ENCODE measurements at places on chromosomes 11 and 22.

- no peak for DNase-seq
Observed at GRCh38 chr11:57146301-57146700, 35.5 kb upstream of the LRRC55 start.

DNA sequence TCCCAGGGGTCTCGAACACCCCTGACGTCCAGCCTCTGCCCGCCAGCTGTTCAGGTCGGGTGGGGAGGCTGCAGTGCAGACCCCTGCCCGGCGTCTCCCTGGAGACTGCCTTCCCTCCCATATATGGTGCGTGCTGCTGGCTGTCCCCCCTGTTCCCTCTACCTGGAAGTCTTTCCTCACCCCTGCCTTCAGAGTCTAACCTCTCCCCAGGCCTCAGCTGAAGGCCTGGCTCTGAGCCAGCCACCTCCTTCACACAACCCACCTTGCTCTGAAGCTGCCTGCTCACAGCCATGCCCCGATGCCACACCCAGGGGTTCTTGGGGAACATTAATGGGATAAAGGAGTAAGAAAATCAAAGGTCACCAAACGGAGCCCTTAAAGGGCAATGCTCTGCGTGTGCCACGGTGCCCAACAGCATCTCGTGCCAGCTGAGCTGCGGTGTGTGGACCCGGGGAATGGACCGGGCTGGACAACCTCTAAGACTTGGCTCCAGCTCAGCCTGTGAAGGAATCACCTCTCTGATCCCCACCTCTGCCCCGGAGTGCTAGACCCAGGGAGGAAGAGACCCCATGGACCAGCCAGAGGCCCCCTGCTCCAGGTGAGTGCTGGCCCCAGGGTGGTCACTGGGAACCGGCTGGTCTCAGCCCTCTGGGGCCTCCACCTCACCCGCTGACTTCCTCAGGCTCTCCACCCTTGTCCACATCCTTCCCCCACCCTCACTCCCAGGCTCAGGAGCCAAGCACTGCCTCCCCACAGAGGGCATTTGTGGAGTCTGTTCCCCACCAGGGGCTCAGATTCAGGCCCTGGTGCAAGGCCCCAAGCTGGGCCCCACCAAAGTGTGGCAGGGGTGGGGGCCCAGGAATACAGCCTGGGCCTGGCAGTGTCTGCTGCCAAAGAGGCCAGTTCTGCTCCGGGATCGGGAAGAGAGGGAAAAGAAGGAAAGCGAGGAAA, at the start of gene NLRP6:
Gene NLRP6, plus strand, starts transcription at position 407 of the 951 bp plus-strand sequence. Its CDS starts 163 bp downstream, at position 570.
- DNase-seq, result no peak

DNA sequence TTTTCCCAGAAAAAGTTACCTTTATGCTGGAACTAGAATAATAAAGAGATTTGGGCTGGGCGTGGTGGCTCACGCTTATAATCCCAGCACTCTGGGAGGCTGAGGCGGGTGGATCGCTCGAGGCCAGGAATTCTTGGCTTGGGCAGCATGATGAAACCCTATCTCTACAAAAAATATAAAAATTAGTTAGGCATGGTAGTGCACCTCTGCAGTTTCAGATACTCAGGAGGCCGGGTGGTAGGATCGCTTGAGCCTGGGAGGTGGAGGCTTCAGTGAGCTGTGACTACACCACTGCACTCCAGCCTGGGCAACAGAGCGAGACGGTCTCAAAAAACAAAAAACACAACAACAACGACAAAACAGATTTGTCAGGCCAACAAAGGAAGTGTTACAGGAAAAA, 119.3 kb upstream of the OR9Q1 start:
- no peak for DNase-seq

GRCh38 chr11:133810766-133811165, 34.5 kb downstream of the SPATA19 start:
- no peak for DNase-seq

DNA sequence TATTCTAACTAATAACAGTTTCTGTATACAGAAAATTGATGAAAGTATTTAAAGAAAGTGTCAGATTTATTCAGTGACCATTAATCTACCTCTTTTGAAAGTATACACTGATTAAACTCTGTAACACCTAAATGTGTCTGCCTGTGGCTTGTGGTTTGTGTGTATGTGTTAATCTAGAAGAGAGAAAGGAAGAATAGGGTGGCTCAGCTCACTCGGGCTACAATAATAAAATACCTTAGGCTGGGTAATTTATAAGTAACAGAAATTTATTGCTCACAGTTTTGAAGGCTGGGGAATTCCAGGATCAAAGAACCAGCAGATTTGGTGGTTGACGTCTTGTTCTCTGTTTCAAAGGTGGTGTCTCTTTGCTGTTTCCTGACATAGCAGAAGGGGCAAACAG, 13.6 kb upstream of the OR5AS1 start:
- no peak for DNase-seq

- peak; percentile 88 for DNase-seq
Observed at GRCh38 chr22:50529897-50530579, at the start of gene TYMP. TSS of gene TYMP (minus strand) at chr22:50530012. CDS start at chr22:50529709, 303 bp downstream.

- no peak for DNase-seq
Observed at GRCh38 chr11:70377645-70378044, 20.7 kb upstream of the CTTN start.

DNA sequence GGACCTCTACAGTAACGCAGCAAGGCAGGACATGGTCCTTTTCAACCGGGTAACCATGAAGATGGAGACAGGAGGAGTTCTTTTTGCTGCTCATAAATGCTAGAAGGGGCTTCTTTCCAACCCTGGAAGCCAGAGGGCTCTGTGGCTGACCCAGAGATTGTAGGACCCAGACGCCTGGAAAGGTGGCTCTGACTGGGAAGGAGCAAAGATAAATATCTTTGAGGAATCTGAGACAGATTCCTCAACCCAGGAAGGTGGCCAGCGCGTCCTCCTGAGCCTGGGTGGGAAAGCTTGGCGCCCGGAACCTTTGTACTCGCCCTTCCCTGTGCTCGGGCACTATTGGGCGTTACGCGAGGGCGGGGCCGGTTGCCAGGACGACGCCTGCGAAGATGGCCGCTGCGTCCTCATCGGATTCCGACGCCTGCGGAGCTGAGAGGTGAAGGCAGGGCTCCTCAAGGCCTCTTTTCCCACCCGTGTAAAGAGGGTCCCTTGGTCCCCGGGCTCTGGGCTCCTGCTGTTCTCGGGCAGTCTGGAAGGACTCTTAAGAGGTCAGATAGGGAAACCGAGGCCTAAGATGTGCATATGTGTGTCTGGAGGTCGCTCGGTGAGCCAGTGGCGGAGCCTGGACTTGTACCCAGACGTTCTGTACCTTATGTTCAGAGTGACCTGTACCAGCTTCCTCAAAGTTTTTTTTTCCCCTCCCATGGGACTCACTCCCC, at the start of gene BBS1:
Gene BBS1, plus strand, starts transcription at position 365 of the 719 bp plus-strand sequence. Its CDS starts 25 bp downstream, at position 390.
- peak; percentile 93 for DNase-seq

- DNase-seq, result no peak
Observed at GRCh38 chr11:92822410-92822809, 147.0 kb upstream of the MTNR1B start.

DNA sequence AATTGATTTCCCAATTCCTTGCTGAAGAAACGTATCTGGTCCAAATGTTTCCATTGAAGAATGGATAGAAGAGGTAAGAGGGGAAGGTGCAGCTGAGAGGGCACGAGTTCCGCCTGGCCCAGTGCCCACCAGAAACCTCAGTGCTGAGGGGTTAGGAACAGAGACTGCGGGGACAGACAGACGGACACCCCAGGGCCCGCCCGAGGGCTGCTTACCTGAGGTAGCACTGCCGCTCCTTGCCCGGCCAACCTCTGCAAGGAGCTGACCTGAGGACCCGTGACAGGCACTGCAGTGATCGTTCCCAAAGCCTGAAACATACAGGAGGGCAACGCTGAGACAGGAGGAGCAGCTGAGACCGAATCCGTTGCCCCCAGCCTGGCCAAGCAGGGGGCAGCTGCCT, 89.6 kb downstream of the PHF21B start:
- DNase-seq, result no peak

DNA sequence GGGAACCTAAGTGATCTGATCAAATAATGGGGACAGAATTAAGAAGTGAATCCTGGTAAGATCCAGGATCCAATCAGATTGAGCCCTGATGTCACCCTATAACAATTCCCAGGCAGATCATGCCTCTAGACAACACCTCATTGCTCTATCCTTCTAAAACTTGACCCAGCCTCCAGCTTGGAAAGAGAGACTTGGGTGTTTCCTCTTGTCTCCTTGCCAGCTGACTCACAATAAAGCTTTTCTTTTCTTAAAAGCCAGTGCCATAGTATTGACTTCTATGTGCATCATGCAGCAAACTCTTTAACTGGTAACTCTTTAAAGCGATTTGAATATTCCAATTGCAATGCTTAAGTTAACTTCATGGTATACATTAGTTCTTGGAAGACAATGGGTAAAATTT, 109.6 kb upstream of the CHORDC1 start:
- DNase-seq, result no peak

DNA sequence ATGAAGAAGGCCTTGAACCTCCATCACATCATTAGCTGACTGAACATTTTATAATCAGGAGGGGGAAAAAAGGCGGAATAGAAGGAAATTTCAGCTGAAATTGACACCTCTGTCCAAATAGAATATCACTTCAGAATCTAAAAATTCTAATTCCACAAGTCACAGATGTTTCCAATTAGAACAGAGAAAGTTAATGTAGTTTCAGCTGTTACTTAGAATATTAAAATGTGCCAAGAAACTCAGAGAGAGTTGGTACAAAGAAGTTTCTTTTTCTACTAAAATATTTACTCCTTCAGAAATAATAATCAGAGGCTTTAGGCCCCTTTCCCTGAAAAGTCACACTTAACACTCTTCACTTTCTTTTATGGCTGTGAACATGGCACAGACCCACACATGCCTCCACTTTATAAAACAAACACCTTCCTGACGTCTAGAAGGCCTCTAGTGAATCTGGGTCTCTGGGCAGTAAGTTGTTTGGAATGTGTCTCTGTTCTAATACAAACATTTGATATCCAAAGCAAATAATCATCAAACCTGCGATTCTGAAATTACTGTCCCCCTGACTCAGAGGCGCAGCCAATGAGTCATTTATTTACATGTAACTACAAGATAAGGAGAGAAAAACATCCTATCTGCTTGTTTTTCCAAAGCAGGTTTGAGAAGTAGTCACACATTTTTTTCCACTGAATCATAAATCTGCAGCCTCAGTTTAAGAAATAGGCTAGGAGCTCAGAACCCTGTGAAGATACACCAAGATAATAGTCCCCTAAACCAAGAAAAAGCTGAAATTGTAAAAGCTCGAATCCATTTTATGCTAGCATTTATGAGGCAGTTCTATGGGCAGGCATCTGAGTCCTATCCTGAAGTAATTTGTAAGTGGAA, 148.4 kb downstream of the ME3 start:
- DNase-seq, result no peak

GRCh38 chr11:316031-316701, 2.3 kb downstream of the IFITM1 start:
- peak; percentile 72 for DNase-seq

DNA sequence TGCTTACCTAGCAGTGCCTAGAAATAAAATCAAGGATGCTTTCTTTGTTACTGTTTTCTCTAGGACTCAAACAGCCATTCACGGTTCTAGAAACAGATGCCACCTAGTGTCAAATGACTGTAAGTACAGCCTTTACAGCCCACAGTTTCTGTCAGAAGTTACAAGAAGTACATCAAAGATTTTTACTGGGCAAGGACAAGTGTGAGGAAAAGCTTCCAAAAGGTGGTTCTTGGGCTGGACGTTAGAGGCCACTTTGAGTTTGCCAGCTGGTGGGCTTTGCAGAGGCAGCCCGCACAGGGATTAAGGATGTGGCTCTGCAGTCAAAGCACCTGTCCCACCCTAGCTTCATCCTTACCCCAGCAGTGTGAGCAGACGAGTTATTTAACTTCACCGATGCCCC, 6.9 kb downstream of the KMT5B start:
- DNase-seq, result no peak

GRCh38 chr11:122671400-122671891, 15.9 kb downstream of the UBASH3B start:
- DNase-seq, result no peak

DNA sequence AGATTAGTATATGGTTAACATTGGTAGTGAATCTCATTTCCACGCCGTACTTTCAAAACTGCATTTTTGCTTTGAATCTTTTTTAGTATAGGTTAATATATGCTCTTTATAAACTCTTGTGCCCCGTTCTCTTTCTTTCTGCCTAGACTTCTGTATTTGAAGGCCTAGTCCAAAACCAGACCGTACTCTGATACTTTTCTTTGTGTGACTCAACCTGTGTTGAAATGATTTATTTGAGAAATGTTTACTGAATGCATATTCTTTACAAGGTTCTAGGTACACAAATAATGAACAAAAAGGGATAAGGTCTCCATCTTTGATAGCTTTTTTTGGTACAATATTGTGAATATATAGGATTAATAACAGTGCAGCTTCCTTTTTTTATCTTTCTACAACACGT, 68.3 kb downstream of the HIPK3 start:
- no peak for DNase-seq

DNA sequence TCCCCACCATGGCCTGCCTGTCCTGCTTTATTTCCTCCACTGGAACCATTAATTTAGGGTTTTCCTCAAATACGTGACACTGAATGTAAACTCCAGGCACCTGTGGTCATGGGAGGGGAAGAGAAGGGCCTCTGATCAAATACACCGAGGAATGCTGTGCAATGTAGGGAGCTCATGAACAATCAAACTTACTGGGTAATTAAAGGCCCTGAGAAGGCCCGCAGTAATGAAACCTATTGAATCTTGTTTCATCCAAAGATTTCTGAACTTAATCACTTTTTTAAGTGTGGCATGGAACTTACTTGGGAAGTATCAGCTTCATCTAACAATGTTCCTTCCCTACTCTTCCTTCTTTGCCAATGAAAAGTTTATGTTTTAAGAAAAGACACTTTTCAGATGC, 299.8 kb downstream of the MIAT start:
- no peak for DNase-seq

DNA sequence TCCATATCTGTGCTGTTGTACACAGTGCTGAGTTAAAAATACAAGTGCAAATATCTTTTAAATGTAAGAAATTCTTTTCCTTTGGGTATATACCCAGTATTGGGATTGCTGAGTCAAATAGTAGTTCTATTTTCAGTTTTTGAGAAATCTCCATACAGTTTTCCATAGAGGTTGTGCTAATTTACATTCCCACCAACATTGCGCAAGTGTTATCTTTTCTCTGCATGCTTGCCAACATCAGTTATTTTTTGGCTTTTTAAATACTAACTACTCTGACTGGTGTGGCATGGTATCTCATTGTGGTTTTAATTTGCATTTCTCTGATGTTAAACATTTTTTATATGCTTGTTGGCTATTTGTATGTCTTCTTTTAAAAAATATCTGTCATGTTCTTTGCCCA, 6.5 kb downstream of the OR52E8 start:
- DNase-seq, result no peak

DNA sequence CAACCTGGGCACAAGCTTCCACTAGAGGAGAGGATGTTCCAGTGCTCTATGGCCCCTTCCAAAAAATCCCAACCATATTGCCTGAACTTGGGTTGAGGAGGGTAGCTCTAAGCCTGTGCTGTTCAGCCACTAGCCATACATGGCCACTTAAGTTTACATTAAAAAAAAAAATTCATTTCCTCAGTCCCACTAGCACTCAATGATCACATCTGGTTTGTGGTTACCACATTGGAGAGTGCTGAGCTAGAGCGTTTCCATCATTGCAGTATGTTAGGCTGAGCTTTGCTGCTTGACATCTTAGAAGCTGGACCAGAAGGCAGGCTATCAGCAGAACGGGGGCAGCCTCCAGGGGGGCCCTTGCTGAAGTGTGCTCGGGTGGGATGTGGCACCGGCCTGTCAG, 43.5 kb upstream of the CYP2D6 start:
- DNase-seq, result no peak
